ENCODE measurements at places on chromosomes 16 and 17.

DNA sequence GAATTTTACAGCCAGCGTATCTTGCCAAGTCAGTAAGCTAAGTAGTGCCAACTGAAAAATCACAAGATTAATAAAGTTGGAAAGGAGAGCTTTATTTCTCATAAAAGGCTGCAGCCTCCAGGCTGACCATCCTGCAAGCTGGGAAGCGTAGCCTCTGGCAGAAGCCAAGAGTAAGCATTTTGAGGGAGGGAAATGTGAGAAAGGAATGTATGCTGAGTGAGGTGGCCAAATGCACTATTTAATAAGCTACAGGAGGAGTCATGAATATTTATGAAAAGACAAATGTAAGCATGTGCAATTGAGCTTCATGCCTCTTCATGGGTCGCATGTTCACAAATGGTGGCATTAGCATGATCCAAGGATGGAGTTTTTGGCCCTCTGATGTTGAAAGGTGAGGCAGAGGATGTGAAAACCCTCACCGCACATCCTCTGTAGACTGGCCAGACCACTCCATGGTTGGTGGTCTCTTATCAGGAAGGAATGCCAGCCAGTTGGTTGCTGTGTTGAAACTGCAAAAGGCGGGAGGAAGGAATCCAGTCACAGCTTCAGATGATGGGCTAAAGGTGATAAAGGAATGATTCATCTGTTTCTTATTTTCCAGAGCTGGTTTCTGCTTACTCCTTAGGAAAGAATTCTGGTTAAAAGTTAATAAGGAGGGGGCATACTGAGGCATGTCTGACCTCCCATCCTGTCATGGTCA lies 9.2 kb downstream of the KRT33B start:
- no peak for DNase-seq

- no peak for DNase-seq
Observed at GRCh38 chr17:42230225-42230624, 35.9 kb upstream of the GHDC start.

DNA sequence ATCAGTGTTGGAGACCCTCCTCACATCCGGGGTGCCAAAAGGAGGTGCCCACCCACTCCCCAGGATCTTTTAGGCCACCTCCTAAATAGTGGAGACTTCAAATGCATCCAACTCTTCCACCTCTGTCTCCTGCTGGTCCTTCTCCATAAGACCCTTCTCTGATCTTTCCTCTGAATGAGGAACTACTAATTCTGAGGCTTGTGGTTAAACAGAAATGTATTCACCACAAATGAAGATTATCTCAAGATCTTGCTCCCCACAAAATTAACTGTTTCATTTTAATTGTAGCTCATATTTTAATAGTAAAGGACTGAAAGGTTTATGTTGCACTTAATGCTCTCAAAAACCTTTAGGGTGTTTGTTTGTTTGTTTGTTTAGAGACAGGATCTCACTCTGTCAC lies 34.1 kb downstream of the TLE7 start:
- DNase-seq = no peak

DNA sequence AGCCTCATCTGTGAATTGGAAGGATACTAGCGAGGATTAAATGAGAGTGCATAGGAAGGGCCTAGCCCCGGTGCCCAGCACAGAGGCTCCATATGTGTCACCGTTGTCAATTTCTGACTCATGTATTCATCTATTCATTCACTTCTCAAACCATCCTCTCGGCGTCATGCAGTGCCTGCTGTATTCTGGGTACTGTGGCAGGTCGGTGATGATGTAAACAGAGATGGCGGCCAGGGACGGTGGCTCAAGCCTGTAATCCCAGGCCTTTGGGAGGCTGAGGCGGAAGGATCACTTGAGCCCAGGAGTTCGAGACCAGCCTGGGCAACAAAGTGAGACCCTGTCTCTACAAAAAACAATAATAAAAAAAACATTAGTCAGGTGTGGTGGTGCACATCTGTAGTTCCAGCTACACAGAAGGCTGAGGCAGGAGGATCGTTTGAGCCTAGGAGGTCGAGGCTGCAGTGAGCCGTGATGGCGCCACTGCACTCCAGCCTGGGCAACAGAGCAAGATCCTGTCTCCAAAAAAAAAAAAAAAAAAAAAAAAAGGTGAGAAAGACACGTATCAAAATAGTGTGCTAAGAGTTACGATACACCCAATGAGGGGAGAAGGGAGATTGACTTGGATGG lies 4.3 kb upstream of the PPP1R1B start:
- DNase-seq = peak; percentile 22

- DNase-seq = no peak
Observed at GRCh38 chr17:68097161-68097805, 61.7 kb downstream of the KPNA2 start.

GRCh38 chr17:75755990-75756389 lies 9.0 kb downstream of the GALK1 start:
- DNase-seq = no peak

Measured in activated CD4-positive, alpha-beta T cell treated with anti-CD3 and anti-CD28 coated beads, Interleukin-2, amount 50 U/mL, for 24 hours (primary cell).